ENCODE measurements at places on chromosomes 6 and 20. TPM values are rescaled to one million over a fixed set of nuclear protein-coding genes. Genes with fewer than 3 reads are reported as not detected.

The PKHD1 gene
- not detected for total RNA-seq

GRCh38 chr6:118896339-118897136 lies 2.6 kb downstream of the ASF1A start:
- DNase-seq: peak; percentile 64

- no peak for DNase-seq
These were observed 25.4 kb upstream of the PI16 start for GRCh38 chr6:36929152-36929551.

DNA sequence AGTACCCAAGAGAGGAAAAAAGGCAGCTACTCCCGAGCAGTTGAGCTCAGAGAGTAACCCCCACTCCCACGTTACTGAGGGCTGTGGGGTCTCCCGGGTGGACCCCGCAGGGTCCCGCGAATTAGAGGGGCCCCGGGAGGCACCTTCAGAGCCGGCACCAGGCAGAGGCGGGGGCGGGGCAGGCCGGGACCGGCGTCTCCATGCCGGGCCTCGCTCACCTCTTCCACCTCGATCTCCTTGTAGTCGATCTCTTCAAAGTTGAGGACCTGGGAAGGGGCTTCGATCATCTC lies 381 bp downstream of the MAP3K7 start:
- DNase-seq: no peak

- no peak for DNase-seq
These were observed 103.5 kb upstream of the GPR6 start for GRCh38 chr6:109874621-109875020.

- peak; percentile 54 for DNase-seq
These were observed 849 bp downstream of the GSTA4 start for GRCh38 chr6:52994031-52994838.

DNA sequence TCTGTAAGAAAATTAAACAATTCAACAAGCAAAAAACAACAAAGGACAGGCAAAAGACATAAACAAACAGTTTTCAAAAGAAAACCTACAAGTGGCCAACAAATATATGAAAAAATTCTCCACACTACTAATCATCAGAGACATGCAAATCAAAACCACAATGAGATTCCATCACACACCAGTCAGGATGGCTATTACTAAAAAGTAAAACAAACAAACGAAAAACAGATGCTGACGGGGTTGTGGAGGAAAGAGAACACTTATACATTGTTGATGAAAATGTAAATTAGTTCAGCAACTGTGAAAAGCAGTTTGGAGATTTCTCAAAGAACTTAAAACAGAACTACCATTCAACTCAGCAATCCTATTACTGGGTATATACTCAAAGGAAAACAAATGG lies 537.6 kb downstream of the HDGFL1 start:
- peak; percentile 66 for DNase-seq

The ERVFRD-1 gene
- total RNA-seq: not detected

The OR12D3 gene
- total RNA-seq: not detected

DNA sequence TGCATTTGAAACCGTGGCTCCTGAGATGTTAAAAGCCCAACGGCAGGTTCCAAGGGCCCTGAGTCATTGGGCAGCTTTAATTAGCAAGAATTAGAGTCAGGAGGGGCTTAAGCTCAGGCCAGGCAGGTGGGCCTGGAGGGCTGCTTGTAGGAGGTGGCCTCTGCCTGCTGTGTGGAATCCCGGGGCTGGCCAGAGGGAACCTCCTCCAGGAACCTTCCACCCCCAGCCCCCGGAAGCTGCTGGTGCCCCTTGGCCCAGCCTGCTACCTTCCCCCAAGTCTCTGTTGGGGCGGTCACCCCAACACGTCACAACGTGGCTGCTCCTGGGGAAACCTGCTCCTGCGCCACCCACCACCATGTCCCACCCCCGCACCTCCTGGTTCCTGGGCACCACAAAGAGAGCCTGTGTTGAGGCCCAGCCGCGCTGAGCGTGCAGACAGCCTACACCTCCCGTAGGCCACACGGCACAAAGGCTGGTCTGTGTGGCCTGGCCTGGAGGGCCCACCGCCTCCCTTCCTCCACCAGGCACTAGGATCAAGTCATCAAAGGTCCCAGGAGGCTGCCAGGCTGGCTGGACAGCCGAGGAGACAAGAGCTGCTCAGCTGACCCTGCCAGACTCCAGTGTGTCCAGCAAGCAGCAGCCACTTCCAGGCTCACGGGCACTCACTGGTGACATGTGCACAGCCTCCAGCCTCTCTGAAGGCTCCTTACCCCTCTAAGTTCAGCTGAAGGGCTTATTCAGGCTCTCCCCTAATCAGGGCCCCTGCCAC lies 86.3 kb downstream of the SNX5 start:
- peak; percentile 62 for DNase-seq

GRCh38 chr6:95685822-95686221 lies 108.5 kb downstream of the MANEA start:
- DNase-seq: no peak

The PDYN gene
- not detected for total RNA-seq

The POM121L2 gene
- total RNA-seq: 0.12 TPM

Data from RPMI7951 (cell line).